ENCODE measurements at places on chromosomes 1 and 21.

GRCh38 chr1:38027201-38028104 is 14.9 kb downstream of the UTP11 start:
- no peak for DNase-seq

DNA sequence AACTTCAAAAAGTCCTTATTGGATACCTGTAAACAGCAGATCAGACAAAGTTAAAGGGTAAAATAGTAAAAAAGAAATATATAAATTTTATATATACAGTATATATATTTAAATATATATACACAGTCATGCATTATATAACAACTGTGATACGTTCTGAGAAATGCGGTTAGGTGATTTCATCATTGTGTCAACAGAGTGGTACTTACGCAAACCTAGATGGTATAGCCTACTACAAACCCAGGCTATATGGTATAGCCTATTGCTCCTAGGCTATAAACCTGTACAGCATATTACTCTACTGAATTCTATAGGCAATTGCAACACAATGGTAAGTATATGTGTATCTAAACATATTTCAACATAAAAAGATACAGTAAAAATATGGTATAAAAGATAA is 222.7 kb downstream of the NUF2 start:
- DNase-seq: no peak

GRCh38 chr21:15437883-15438282 is 291.9 kb upstream of the USP25 start:
- DNase-seq: no peak

DNA sequence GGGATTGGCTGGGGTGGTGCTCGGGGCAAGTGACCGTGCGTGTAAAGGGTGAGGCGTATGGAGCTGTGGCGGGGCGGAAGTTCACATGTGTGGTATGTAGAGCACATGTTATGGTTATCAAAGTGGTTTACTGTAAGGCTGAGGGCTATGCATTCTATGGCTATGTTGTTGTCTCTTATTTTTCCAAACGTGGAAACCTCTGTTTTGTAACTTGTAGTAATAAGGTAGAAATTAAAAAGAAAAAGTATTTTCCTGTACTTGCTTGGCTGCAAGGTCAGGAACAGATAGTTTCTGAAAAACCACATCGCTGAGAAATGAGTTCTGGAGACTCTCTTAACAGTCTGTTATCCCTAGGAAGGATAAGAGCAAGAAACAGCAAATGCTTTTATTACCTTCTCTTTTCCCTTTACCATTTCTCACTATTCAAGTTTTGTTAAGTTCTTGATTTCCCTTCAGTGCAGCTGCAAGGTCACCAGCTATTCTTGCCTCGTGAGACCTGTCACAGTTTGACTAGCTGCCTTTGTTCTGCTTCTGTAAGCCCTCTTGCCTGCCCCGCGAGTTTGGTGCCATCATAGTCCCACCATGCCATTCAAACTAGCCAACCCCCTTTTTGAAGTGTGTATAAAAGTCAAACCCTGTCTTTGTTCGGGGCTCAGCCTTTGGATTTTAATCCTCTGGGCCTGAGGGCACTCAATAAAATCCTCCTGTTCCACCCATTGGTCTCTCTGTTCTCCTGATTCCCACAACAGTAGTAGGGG is 9.5 kb downstream of the RNU1-2 start:
- peak; percentile 85 for DNase-seq

- no peak for DNase-seq
Measured at GRCh38 chr21:36127250-36127904, 7.5 kb upstream of the CBR3 start.

- DNase-seq: no peak
Measured at GRCh38 chr1:31432592-31433395, 19.8 kb downstream of the SERINC2 start.

- DNase-seq: peak; percentile 72
Measured at GRCh38 chr1:94522304-94522703, 19.3 kb downstream of the F3 start.

- peak; percentile 16 for DNase-seq
Measured at GRCh38 chr21:25329227-25329825, 278.0 kb downstream of the MRPL39 start.

DNA sequence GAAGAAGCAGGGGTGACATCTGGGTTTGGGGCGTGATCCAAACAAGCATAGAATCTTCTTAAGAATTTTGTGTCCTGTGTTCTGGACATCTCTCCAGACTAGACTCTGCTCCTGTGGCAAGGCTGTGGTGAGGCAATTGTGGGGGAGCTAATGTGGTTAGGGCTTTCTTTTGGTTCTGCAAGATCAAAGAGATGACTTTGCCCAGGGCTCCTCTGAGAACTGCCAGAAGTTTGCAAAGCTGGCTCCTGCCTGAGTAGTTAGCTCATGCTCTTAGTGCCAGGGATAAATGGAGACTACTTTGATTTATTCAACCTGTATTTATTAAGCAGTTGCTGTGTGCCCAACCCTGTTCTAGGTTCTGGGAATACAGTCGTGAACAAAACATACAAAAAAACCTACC is 34.0 kb upstream of the CRNN start:
- DNase-seq: no peak

GRCh38 chr1:32500387-32501209 is 35.7 kb downstream of the ZBTB8B start:
- DNase-seq: peak; percentile 23

DNA sequence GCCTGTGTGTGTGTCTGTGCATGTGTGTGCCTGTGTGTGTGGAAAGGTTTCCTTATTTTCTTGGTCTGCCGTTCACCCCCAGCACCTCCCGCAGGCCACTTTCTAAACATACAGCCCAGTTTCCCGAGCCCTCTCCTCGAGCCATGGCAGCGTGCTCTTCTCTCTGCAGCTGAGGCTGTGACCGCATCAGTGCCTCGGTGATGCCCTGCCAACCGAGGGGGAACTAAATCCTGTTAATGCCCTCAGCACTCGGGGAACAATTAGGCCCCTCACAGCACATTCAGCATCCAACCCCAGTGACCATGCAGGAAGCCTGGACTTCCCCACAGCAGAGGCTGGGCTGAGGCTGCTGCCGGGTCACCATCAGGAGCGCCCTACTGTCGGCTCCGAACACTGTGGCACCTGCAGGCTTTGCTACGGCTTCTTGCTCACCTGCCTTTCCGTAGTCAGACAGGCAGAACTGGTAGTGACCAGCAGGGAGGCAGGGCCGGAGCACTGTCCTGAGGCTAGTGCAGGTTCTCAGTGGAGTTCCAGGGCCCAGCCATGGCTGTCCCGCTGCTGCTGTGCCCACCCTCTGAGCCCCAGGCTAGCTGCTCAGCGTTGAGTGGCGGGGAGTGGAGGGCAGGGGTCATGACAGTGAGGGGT is 8.1 kb downstream of the GPR137B start:
- no peak for DNase-seq

DNA sequence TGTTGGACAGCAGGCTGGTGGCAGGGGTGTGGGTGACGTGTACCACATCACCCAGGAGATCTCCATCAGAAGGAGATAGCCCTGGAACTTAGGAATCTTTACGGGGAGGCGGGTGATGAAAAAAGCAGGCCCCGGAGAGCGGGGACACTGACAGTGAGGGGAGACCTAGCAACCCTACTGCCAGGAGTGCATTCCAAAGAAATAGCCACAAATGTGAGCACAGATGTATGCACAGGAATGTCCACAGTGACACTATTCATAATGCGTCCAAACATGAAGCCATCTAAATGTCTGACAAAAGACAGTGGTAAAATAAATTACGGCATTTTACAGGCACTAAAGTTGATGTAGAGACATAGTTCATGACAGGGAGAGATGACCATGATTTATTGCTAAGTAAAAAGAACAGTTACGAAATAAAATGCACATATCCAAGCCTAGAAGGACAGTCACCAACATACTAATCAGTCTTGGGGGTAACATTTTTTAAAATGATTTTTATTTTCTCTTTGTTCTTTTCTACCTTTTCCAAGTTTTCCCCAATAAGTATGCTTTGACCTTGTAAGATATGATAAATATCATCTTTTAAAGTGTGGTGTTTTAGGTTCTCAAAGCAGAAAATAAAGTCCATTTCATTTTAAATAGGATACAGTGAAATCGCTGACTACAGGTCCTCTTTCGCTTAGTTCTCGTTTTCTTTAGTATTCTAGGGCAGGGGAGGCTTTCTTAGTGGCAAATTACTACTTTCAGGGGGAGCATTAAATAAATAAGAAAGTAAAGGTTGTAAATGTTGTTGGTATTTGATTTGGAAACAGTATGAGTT is 21.3 kb downstream of the CD247 start:
- no peak for DNase-seq

DNA sequence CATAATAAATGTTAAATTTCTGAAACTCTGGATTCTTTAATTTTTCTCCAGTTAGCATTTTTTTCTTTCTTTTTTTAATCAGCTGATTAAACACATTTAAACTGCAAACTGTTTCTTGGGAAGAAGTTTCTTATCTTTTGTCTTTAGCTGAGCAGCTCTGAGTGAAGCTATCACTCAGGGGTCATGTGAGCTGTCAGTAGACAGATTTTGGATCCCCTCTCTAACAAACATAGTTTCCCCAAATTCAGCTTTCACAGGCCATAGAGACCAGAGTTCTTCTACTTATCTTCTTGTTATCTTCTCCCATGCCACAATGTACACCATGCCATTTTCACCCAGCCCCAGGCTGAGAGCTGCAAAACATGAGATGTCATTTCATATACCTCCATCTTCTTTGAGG is 148.9 kb downstream of the CDC42BPA start:
- DNase-seq: no peak

DNA sequence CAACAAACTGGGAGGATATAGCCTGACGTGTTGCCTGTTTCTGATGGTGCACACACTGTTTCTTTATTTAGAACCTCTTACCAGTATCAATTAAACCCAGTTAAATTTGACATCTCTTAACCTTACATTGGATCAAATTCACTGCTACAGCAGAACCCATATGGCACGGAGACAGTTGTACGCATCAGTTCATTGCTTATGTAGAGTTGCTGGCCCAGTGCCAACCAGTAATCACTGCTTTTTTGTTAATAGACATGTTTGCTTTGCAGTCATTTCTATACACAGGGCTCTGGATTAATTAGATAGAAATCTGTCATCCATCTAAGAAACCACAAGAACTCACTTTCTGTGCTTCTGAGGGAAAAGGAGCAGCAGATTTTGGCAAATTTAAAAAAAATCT is 154.0 kb downstream of the RWDD3 start:
- no peak for DNase-seq

GRCh38 chr1:88649932-88650331 is 34.1 kb upstream of the PKN2 start:
- no peak for DNase-seq

DNA sequence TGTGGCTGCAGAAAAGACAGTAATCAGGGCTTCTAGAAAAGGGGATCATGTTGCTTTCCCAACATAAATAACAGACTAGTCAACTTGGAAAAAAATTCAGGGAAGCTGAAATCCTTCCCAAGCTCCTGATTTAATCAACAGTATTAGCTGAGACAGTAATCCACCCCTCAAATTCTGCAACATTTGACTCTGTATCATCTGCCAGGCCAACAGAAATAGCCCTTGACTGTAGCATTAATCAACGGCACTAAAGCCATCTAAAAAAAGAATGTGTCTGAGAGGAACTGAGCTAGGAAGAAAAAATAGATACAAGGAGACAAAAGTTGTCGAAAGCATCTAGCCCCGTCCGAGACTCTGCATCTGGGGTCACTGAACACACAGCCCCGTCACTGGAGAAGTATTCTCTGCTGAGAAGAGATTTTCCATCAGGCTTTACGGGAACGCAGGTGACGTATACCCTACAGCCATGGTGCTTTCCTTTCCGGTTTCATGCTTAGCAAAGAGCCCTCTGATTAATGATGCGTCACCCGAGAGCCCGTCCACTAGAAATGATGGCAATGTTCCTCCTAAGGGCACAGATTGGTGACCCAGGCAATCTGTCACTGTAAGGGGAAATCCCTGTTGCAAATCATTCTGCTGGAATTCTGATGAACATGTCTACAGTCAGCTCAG is 42.1 kb upstream of the TP53BP2 start:
- DNase-seq: peak; percentile 46

- no peak for DNase-seq
Measured at GRCh38 chr1:152356736-152357135, 3.1 kb downstream of the FLG2 start.
